ENCODE measurements at places on chromosomes 2 and 18.

DNA sequence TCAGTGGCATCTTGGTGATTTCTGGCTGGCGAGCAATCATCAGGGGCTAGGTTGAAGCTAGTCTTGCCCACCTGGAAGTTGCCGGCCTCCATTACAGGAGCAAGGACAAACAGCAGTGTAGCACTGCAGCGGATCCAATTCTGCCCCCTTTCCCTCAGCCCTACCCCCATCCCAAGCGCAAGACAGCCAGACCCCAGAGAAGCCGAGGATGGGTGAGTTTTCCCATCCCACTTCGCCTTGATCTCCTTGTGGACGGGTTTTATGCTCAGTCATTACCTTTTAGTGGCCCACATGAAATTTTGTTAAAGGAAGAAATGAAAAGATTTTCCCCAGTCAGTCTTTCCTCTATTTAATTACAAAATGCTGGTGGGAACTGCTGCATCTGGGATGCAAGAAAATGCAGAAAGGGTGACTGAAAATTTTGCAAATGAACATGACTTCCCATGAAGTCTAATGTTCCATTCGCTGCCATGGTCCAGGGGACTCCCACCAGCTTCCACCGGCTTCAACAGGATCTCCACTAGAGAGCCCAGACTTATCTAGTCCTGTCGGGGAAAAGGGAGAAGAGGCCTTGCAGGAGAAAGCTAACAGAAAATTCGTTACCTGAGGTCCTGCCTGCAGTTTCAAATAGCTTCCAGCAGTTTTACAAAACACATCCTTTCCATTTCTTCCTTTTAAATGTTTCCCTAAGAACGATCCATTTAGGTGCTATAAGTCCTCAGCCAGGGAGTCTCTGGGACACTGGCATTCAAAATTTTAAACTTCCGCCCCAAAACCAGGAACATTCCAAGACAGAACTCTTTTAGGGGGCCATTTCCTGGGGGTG is 1.9 kb upstream of the HOXD9 start:
- no peak for DNase-seq

- no peak for DNase-seq
Measured at GRCh38 chr18:58298251-58299134, 254.5 kb downstream of the NEDD4L start.

- DNase-seq: no peak
Measured at GRCh38 chr2:14552818-14553217, 79.7 kb upstream of the LRATD1 start.

DNA sequence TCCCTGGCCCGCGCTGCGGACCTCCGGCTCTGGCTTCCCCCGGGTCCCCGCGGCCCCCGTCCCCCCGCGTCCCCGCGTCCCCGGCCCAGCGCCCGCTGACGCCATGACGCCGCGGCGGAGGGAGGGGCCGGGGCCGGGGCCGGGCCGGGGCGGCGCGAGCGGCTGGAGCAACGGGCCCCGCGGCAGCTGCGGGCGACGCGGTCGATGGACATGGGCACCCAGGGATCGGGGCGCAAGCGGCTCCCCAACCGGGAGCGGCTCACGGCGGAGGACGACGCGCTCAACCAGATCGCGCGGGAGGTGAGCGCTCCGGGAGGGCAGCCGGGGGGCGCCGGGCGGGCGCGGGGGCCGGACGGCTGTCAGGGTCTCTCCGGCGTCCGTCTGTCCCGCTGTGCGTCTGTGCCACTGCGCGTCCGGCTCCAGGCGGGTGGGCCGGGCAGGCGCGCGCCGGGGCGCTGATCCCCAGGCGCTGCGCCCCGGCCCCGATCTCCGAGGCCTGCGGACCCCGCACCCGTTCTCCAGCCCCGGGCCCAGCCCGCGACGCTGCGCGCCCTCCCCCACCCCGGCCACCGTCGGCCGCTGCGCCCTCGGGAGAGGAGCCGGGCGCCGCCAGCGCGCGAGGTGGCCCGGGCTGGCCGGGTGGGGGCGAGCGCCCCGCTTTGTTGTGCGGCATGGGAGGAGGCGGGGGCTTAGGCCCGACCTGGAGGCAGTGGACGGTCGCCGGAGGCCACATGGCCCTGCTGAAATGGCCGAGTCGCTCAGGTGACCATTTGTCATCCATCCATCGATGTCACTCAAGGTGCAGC is at the start of gene LRRFIP1:
Gene LRRFIP1, plus strand, starts transcription at position 147 of the 806 bp plus-strand sequence. Its CDS starts 58 bp downstream, at position 205.
- DNase-seq: peak; percentile 20

DNA sequence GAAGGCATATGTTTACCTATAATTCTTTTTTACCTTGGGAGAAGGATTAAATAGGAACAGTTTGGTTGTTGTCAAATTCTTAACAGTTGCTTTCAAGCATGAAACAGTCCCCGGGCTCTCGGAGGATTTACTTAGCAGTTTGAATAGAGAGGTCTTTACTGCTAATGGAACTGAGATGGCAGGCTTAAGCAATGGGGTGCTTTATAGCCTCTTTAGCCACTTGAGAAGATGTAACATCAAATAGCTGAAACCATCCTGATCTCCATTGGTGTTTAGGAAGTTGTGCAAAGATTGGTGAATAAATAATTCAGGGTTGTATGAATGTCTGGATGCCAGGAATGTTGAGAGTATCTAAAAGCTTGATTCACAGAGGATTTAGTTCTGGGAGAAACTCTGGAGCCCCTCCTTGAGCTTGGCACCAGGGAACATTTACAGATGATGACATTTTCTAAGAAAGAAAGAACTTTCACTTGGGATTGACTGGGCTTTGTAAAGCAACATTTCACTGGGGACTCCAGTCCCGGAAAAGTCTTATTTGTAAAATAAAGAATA is 51.9 kb downstream of the PTPRM start:
- DNase-seq: no peak

GRCh38 chr2:161991991-161992390 is 82.0 kb downstream of the DPP4 start:
- DNase-seq: no peak
